ENCODE measurements at places on chromosomes 7 and 10.

- DNase-seq = no peak
These were observed 10.7 kb downstream of the MTPN start for GRCh38 chr7:135966341-135967043.

DNA sequence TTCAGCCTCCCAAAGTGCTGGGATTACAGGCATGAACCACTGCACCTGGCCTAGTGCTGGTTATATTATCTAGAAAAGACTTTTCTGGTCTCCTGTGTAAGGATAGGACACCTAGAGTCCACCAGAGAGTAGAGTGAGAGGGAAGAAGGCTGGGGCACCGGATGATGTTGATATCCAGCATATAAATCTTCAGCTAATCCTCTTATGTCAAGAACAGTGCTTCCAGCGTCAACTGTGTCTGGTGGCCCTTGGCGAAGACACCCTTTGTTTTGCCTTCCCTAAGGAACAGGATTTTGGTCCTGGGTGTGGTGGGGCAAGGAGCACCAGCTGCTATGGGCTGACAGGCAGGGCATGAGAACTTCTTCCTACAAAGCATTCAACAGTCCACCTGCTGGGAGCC lies 16.3 kb upstream of the INMT start:
- no peak for DNase-seq

GRCh38 chr10:4003348-4003973 lies 218.5 kb upstream of the KLF6 start:
- no peak for DNase-seq

DNA sequence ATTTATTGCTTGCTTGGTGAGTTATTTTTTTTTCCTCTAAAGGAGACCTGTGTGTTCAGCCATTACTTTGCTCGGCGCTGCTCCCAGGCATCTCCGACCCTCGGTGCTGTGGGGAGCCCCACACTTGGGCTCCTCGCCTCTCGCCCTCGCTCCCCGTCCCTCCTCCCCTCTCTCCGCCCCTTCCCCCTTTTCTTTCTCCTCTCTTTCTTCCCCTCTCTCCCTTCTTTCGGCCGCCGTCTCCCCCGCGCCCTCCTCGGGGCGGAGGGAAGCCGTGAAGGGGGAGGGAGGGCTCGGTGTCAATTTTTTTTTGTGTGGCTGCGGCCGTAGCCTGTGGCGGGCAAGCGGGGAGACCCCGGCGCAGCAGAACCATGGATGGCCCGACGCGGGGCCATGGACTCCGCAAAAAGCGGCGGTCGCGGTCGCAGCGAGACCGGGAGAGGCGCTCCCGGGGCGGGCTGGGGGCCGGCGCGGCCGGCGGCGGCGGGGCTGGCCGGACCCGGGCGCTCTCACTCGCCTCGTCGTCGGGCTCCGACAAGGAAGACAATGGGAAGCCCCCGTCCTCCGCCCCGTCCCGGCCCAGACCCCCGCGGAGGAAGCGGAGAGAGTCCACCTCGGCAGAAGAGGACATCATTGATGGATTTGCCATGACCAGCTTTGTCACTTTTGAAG lies 1.1 kb downstream of the AUTS2 start:
- peak; percentile 59 for DNase-seq

DNA sequence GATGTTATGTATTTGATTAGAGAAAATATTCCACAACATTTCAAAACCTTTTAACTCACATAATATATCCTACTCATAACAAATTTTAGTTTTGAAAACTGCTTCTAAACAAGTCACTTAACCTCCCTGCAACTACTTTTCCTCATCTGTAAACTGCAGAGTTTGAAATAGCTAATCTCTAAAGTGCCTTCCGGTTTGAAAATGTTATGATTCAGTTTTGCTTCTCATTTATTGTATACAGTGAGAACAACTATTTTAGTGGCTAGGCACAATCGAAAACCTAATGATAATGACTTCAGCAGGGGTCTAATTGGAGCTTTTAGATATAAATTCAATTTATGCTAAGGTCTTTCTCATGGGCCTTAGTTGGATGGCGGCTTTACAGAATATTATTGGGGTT lies 30.7 kb upstream of the TEX47 start:
- DNase-seq = no peak

- DNase-seq = no peak
These were observed 825.9 kb upstream of the IGFBP3 start for GRCh38 chr7:46746695-46747687.

DNA sequence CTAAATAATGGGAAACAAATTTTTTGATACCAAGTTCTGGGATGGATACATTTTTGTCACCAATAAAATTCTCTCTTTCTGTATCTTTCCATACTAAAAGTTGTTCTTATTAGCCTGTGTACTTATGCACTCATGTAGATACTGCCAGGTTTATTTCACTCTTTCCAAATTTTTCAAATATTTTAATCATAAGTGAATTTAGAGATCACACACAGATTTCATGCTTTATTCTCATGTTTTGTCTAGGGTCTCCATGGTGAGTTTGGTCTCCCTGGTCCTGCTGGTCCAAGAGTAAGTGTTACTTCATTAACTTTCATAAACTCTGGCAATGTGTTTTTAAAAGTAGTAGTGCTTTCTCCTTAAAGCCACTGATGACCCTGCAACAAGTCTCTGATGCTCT lies 20.3 kb downstream of the COL1A2 start:
- DNase-seq = no peak

DNA sequence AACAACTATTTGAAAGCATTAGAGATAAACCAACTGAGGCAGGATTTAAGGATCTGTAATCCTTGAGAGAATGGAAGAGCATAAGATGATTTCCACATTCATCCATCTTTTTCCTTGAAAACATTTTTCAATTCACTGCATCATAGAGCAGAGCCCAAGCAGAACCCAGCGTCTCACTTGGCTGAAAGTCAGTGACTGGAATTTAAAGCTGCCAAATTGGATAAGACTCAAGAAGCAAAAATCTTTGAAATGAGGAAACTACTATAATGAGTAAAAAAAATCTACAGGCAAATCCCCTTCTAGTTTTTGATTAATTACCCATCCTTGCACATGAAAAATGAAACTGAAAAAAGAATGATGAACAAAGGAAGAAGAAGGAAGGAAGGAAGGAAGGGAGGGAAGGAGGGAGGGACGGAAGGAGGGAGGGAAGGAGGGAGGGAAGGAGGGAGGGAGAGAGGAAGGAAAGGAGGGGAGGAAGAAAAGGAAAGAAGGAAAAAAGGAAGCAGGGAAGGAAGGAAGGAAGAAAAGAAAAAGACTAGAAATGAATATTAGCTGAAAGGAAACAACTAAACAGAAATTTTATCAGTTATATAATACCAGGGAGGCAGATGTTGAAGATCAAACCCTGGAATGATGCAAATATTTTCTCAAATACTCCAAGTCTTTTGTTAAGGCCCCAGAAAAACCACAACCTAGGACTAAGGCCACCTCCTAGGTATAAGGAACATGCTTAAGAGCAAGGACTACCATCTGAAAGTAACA lies 336.3 kb upstream of the MAGI2 start:
- DNase-seq = peak; percentile 43

DNA sequence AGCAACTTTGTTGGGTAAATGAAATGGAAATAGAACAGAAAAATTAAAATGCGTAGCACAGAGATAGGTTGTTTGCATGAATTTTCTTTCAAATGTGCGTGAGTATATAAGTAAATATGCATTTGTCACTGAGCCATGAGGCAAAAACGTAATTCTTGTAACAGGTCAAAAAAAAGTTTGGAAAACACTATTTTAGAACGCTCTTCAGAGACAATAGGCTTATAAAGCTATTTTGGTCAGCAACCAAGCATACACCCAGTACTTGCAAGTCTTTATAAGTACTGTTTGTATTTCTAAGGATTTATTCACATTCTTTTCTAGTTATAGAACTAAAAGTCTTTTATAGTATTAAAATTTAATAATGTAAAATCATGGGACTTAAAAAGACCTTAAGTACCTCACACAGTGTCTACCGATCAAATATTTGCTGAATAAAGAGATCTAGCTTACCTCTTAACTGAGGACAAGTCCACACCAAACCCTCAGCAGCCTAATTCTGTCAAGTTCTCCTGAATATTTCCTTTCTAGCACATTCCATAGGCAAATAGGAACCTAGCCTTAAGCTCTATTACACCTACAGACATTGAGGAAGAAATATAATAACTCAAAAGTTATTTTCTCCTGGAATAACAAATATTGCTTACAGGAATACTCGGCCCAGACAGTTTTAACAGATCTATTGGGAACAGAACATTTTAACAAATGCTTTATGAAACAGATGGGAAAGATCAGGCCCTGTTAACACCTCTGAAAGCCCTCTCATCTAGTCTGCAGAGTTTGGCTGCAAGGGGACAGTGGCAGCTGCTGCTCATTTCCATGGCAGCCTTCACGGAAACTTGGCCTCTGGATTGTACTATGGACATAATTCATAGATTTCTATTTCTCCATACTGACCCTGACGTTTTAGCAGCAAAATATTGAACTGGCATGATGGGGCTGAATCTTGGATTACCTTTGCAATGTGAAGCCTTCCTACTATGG lies 8.8 kb downstream of the CRPPA start:
- no peak for DNase-seq

DNA sequence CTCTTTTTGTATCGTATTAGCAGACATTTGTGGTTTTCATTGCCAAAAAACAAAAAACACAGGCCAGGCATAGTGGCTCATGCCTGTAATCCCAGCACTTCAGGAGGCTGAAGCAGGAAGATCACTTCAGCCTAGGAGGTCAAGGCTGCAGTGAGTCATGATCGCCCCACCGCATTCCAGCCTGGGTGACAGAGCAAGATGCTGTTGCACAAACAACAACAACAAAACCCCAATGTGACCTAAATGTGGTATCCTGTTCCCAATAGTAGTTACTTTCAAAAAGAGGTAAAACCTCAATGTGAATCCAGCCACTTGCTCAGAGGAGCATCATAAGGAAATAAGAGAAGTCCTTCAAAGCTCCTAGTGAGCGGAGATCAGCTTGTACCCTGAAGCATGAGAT lies 45.8 kb upstream of the SKAP2 start:
- DNase-seq = no peak

All from retina (tissue), 1 donor.